ENCODE measurements at places on chromosomes 4 and X.

DNA sequence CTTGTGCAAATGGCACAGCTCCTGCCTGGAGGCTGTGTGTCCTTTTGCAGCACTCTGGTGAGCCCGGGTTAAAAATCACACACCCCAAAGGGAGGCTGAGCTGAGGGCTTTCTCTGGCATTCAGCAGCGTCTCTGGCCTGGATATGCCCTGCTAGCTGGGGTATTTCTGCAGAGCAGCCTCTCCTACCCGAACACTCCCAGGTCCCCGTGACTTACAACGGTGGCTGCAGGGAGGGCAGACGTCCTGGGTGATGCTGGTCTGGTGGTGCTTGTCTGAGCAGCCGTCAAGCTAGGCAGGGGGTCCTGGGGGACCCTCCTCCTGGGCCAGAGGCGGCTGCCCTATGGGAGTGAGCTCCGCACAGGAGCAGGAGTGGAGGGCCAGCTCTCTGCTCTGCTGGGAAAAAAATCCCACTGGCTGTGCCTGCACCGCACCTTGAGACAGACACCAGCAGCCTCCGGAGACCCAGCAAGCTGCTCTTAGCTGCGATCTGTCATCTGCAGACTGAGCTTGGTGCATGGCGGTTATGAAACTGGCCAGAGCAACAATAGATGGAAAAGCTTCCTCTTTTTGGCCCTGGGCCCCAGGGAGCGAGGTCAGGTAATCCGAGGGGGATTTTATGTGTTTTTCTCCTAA lies 41.3 kb upstream of the ASMTL start:
- DNase-seq: peak; percentile 49

GRCh38 chr4:26896636-26897035 lies 36.0 kb downstream of the STIM2 start:
- DNase-seq: no peak

- no peak for DNase-seq
Observed at GRCh38 chrX:18031726-18032375, 170.8 kb upstream of the RAI2 start.

- DNase-seq: no peak
Observed at GRCh38 chrX:151239751-151240150, 63.4 kb downstream of the GPR50 start.

DNA sequence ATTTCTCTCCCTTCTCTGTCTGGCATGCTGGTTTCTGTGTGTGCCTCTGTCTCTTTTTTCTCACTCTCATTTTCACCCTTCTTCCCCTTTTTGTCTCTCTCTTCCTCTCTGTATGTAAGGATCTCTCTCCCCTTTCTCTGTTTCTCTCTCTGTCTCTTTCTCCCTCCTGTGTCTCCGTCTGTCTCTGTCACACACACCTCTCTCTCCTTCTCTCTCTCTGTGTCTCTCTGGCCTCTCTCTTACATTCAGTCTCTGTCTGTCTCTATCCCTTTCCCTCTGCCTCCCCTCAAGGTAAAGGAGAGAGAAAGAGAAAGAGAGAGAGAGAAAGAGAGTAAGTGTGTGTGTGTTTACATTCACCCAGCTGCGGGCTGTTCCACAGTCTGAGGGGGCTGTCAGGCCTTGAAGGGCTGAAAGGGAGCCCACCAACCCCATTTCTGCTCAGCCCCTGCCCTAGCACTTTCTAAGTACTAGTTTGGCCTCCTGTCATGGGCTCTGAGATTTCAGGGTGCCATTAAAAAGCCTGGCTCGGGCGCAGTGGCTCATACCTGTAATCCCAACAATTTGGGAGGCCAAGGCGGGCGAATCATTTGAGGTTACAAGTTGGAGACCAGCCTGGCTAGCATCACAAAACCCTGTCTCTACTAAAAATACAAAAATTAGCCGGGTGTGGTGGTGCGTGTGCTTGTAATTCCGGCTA lies 9.6 kb upstream of the TSPYL2 start:
- no peak for DNase-seq

GRCh38 chrX:109826954-109827708 lies 94.1 kb upstream of the ACSL4 start:
- no peak for DNase-seq

- DNase-seq: peak; percentile 9
Observed at GRCh38 chr4:31674313-31674947, 954.3 kb downstream of the PCDH7 start.

- no peak for DNase-seq
Observed at GRCh38 chr4:185779517-185779916, 32.5 kb downstream of the SORBS2 start.

GRCh38 chr4:142297313-142297712 lies 548.8 kb downstream of the INPP4B start:
- no peak for DNase-seq

GRCh38 chrX:14817571-14817970 lies 55.3 kb downstream of the FANCB start:
- no peak for DNase-seq

GRCh38 chr4:167419468-167420140 lies 185.3 kb upstream of the SPOCK3 start:
- DNase-seq: no peak

GRCh38 chrX:70013466-70014381 lies 36.0 kb downstream of the AWAT2 start:
- DNase-seq: no peak

GRCh38 chrX:96771486-96771885 lies 86.8 kb downstream of the DIAPH2 start:
- DNase-seq: no peak
